ENCODE measurements at places on chromosomes 3 and 15.
A peak's percentile ranks its signal among the peaks of the same experiment; 100 is the strongest.

- DNase-seq = no peak
Observed at GRCh38 chr15:25734680-25735355, 128.3 kb downstream of the ATP10A start.

GRCh38 chr3:169658311-169658931 is 5.1 kb downstream of the MECOM start:
- no peak for DNase-seq

DNA sequence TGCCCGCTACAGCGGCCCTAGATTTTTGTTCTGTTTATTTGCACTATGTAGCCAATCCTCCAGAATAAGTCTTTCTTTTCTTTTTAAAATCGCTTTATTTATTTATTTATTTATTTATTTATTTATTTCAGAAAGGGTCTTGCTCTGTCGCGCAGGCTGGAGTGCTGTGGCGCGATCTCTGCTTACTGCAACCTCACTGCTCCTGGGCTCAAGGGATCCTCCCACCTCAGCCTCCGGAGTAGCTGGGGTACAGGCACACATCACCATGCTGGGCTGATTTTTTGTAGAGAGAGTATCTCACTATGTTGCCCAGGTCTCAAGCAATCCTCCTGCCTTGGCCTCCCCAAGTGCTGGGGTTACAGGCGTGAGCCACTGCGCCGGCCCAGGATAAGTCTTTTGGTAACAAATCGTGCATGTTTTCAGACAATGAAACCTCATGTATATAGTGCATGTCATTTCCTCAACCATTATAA is 333 bp upstream of the MTFMT start:
- DNase-seq = no peak

DNA sequence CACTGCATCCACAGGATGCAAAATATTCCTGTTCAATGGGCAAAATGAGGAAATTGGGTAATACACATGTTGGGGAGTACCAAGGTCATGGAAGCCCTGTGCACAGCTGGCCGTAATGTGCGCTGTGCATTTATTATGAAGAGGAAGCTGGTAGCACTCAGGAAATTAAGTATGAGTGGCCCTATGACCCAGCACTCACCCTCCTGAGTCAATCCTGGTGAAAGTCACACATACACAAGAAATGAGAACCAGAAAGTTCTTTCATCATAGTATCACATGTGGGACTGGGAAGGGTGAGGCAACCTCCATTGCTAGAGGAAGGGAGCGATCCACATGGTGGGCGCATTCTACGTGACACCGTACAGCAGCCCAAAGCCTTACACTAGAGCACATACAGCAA is 11.4 kb upstream of the PRR20G start:
- no peak for DNase-seq

DNA sequence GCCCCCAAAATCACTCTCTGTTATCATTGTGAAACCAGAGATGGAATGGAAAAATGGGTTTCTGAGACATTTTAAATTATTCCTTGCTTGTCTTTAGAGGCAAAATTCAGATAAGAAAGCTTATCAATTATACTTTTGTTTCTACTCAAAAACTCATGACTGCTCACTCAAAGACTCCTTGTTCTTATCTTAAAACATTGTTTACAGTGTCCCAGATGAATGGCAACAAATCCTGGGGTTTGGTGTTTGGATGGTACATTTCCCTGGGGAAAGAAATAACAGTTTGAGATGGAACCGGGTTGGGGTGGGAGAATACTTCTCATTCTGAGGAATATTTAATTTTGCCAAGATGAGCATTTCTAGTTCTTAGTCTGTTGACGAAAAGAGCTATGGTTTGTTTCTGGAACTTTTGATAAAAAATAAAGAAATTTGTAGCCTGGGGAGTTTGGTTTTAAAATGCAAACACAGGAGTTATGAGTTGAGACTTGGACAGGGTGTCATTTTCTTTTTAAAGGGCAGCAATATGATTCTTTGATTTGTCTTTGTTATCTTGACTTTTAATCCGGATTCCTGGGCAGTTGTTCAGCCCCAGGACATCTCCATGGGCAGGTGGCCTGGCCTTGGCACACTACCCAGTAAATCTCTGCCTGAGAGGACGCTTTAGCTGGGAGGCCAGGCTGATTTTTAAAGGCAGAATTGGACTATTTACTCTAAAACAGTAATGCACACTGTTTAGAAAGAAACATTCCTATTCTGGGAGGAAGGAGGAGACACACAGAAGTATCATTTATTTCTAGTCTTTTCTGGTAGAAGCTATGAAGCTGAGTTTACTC is 32.4 kb downstream of the BTD start:
- DNase-seq = no peak

GRCh38 chr3:103127098-103127630 is 692.3 kb downstream of the ZPLD1 start:
- no peak for DNase-seq

DNA sequence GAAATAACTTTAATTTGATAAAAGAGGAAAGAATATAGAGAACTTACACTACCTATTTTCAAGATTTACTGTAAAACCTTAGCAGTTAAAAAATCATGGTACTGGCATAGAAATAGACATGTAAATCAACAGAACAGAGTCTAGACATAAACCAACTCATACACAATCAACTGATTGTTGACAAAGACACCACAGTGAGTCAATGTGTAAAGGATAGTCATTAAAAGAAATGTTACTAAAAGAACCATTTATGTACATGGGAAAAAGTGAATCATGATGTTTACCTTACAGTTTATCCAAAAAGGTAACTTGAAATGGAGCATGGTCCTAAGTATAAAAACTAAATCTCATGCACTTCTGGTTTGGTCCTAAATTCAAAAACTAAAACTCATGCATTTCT is 847.4 kb downstream of the IGSF11 start:
- DNase-seq = no peak

- DNase-seq = no peak
Observed at GRCh38 chr3:23041918-23042696, 161.0 kb upstream of the UBE2E2 start.

- DNase-seq = peak; percentile 13
Observed at GRCh38 chr3:117304681-117305080, 595.1 kb downstream of the TUSC7 start.

Data from GM06990 (cell line).